Activated naive CD4-positive, alpha-beta T cell (primary cell): ENCODE measurements at places on chromosomes 11 and 22.

- peak; percentile 20 for DNase-seq
Observed at GRCh38 chr22:39306456-39307361, 12.7 kb downstream of the RPL3 start.

DNA sequence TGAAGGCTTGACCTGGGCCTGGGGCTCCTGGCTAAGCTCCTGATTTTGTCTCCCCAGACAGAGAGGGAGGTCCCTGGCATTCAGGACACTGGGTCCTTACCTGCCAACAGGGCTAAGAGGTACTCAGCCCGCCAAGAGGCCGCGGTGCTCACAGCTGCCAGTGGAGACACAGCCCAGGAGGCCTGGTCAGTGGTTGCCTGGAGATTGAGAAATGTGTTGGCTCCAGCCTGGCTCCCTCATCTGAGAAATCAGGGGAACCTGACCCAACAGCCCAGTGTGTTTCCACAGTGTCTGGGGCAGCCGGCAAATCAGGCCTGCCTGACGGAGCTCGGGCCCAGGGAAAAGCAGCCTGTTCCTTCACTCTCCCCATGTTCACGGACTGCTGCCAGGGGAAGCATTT lies 79.4 kb upstream of the NAV2 start:
- DNase-seq = no peak

- no peak for DNase-seq
Observed at GRCh38 chr22:21741790-21742189, 6.2 kb upstream of the YPEL1 start.

DNA sequence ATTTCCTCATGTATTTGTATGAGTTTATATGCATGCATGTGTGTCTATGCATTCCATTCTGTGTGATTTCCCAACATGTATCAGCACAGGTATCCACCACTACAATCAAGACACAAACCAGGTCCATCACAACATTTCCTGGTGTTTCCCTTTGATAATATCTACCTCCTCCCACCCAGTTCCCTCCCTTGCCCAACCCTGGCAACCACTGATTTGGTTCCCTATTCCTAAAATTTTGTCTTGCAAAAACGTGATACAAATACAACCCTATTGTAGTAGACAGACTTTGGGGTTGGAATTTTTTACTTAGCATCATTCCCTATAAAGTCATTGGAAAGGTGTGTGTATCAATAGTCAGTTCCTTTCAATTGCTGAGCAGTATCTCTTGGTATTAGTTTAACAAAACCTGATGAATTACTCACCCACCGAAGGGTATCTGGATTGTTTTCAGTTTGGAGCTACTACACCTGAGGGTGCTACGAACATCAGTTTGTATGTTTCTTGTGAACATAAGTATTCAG lies 51.8 kb upstream of the IGLL5 start:
- DNase-seq = no peak

- no peak for DNase-seq
Observed at GRCh38 chr11:5339771-5340322, 3.5 kb downstream of the OR51B5 start.

GRCh38 chr11:87440076-87440770 lies 402.5 kb downstream of the TMEM135 start:
- DNase-seq = no peak

GRCh38 chr22:22913989-22914388 lies 26.4 kb downstream of the IGLL5 start:
- DNase-seq = no peak

DNA sequence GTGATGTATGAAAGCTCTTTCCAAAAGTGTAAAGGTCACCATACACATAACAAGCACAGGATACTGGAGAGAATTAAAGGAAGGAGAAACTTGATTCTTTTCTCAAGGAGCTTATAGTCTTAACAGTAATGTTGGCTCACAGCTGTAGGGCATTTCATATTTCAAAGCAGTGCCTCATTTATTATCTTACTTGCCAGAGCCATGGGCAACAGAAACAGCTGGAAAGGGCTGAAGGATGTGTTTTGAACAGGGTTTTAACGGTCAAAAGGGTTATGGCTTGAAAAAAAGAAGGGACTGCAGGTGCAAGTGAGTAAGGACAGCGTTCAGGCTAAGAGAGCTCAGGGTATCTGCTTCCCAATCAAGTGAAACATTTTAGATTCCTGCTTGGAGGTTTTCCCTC lies 2.7 kb upstream of the GRAMD1B start:
- DNase-seq = no peak

GRCh38 chr11:132913295-132913694 lies 619.0 kb downstream of the OPCML start:
- DNase-seq = no peak

DNA sequence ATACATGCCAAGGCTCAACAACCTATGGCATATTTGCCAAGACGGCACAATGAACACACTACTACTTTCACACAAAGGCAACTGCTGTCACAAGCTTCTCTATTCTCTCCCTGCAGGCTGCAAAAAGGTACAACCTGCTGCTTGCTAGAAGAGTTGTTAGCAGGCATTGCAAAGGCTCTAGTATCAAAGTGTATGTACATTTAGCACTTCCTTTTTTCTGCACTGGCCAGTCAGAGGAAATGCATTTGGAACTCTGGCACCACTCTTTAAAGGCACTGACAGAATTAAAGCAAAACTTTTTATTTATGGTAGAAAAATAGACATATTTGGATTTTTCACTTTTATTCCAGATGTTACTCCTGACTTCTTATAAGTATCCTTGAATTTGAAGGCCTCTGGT lies 125.9 kb downstream of the CWF19L2 start:
- DNase-seq = no peak

DNA sequence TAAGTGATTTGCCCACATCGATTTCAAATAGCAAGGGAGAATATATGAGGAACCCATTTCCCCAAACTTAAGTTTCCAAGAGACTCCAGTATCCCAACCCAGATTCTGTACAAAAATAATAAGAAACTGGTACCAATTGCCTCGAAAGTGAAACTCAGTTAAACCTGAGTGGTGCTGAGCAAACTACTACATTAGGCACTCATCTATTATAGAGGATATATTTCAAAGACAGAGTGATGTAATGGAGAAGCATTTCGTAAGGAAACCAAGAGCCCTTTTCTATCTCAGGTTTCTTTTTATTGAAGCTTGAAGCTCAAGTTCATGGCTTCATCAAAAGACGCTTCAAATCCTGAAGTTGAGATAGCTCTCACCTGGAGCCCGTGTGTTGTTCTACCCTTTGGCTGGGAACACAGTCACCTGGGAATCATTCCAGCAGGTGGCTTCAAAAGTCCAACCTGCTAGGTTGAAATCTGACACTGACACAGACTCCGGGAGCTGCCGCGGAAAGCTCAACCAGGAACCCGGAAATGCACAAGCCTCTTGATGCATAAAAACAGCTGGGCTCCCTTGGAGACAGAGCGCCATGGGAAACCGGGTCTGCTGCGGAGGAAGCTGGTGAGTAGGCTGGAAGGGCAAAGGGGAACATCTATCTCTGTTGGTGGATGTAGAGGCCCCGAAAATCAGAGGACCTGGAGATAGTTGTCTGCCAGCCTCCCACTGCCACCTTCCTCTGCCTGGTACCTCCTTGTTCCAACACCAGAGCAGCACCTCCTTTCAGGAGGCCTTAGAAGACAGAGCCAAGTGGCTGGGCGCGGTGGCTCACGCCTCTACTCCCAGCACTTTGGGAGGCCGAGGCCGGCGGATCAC lies at the start of gene C11orf52:
Gene C11orf52, plus strand, starts transcription at position 524 of the 867 bp plus-strand sequence. Its CDS starts 60 bp downstream, at position 584.
- no peak for DNase-seq

DNA sequence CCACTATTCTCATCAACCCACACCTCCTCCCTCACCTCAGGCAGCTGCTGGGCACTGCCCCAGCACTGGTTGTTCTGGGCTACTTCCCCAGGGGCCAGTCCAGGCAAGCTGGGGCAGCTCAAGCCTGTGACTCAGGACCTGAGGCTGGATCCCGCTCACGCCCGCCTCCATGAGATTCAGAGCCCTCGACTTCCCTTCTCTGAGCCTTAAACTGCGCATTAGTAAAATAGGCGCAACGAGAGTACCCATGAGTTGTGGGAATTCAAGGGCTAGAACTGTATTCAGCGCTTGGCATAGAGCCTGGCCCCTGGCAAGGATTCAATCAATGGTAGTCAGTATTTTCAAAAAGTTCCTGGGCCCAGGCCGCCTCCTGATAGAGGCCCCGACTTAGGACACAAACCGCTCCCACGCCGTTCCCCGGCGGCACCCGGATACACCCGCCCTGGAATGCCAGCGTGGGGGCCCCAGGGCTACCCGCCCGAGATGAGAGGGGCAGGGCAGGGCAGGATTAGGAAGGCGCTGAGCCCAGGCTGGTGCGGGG lies 723 bp upstream of the CD82 start:
- DNase-seq = no peak

- no peak for DNase-seq
Observed at GRCh38 chr11:22920939-22921565, 60.8 kb upstream of the CCDC179 start.

DNA sequence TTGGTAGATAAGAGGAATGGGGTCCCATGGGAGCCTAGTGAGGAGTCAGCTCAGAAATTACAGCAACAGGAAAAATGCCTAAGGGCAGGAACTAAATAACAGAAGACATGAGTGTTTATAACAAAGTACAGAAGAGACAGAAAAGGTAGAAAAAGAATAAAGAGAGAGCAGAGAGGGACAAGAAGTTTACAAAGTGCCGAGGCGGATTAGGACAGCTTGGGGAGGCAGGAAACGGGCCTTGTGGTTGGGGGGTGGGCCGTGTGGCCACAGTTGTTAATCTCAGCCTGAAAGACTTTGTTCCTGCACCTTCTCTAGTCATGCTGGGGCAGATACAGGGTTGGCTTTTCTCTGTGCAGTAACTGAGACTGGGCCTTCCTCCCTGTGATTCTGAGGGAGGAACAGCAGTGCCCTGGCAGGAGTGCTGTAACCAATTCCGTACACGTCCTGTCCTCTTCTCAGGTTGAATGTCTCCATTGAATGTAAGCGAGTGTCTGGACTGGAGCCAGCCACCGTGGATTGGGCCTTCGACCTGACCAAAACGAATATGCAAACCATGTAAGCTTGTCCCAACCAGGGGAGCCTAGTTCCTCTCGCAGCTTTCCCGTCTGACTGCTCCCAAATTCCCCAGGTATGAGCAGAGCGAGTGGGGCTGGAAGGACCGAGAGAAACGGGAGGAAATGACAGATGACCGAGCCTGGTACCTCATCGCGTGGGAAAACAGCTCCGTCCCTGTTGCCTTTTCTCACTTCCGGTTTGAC lies 13.2 kb downstream of the NAA40 start:
- no peak for DNase-seq

DNA sequence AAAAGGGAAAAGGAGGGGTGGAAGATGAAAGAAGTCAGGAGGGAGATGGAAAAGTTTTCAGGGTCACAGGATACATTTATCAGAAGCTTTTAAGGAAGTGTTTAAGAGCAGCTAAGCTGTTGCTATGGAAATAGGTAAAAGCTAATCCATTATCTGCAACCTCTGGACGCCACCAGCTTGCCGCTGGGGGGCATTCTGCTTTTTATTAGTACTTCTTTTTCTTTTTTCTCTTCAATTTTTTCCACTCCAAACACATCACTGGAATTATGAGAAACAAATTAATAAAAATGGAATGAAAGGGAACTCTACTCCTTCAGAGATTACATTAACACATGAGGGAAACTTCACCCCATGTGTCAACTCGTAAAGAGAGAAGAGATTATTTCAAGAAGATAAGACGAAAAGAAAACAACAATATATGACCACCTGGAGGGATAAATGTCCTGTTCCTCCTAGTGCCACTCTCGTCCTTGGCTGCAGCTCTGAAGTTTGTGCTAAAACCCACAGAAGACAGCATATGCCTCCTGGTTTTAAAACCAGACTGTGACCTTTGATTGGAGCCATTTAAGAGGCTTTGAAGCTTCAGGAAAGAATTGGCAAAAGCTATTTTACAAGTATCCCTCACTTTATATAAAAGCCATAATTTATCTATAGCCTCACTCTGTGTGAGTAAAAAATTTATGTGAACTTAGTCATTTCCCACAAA lies 972.8 kb downstream of the OPCML start:
- DNase-seq = no peak

- DNase-seq = peak; percentile 4
Observed at GRCh38 chr11:72482211-72482812, 48.0 kb upstream of the CLPB start.

DNA sequence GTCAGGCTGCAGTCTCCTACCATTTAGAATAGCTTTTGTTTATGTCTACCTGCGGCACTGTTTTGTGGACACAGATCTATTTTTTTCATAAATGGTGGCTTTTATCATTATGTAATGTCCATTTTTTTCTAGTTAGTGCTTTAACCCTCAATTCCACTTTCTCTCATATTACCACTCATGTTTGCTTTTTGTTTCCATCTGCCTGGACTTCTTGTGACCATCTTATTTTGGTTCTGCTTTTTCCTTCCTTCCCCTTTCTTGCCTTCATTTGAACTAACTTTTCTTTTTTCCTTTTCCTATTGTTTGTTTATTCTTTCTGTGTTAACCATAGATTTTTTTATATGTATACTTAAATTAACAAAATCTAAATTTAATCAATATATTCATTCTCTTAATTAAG lies 98.5 kb upstream of the SLC22A12 start:
- DNase-seq = no peak

DNA sequence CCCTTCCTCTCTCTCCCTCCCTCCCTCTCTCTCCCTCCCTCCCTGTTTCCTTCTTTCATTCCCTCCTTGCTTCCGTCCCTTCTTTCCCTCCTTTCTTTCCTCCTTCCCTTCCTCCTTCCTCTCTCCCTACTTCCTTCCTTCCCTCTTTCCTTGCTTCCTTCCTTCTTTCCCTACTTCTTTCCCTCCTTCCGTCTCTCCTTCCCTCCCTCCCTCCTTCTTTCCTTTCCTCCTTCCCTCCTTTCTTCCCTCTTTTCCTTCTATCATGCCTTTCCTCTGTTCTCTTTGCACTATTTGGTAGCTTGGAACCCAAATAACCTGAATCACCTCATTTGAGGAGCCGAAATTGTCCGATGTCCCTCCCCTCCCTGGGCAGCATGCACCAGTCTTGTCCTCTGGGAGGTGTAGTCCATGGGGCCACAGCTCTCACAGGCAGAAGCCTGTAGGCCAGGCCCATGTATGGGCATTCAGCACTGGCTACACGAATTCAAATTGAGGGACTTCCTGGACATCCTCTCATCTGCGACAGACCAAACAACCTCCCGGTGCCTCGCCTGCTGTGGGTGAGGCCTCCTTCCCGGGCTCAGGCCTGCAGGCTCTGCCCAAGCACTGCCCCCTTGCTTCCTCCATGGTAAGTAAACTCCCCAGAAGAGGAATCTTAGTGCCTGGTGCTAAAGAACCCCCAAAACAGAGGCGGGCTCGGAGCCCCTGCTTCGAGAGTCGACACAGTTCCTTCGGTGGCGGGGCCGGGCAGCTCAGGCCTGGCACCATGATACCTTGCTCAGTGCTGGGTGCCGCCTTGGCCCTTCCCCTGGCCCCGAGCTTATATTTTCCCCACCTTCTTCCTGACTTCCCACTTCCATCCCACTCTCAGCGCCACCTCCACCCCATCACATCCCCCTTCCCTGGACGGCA lies 454.1 kb upstream of the CADM1 start:
- no peak for DNase-seq

- no peak for DNase-seq
Observed at GRCh38 chr22:44488354-44488753, 9.7 kb downstream of the RTL6 start.

- DNase-seq = no peak
Observed at GRCh38 chr11:4607096-4607495, 935 bp downstream of the TRIM68 start.

- DNase-seq = no peak
Observed at GRCh38 chr11:5258543-5259262, 4.1 kb upstream of the HBG2 start.

GRCh38 chr11:74720596-74721478 lies 10.4 kb downstream of the CHRDL2 start:
- DNase-seq = no peak

- DNase-seq = no peak
Observed at GRCh38 chr11:134764367-134764766, 352.3 kb upstream of the B3GAT1 start.
